ENCODE measurements at places on chromosomes 6 and 20. TPM values are rescaled to one million over a fixed set of nuclear protein-coding genes. Genes with fewer than 3 reads are reported as not detected.

- no peak for DNase-seq
Observed at GRCh38 chr6:85469276-85470022, 19.6 kb downstream of the NT5E start.

DNA sequence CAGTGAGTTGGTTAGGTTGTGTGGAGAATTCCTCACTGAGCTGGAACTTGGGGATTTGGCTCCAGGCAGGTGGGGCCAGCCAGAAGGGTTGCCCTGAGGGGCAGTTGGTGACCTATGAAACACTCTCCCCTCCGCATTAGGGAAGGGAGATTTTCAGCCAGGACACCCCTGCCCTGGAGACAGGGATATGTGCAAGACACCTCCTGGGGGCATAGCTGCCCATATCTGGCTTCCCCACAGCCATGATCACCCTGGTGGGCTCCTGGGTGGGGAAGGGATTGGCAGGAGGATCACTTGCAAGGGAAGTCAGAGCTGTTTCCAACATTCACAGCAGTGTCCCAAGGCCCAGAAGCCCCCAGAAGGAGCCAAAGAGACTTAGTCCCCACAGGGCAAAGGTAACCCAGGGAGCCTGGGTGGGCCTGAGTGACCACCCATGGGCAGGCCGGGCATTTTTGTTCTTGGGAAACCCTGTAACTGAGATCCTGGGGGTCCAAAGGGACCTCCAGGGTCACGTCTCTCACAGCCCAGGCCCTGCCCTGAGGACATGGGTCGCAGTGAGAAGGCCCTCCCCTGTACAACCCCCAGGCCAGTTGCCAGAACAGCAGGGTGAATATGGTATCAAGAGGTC, 145.8 kb downstream of the MRPL14 start:
- no peak for DNase-seq

- no peak for DNase-seq
Observed at GRCh38 chr20:5691918-5692618, 58.1 kb upstream of the SHLD1 start.

- no peak for DNase-seq
Observed at GRCh38 chr6:88865275-88865674, 98.1 kb downstream of the RNGTT start.

- no peak for DNase-seq
Observed at GRCh38 chr6:46998436-46999017, 43.6 kb downstream of the ADGRF1 start.

DNA sequence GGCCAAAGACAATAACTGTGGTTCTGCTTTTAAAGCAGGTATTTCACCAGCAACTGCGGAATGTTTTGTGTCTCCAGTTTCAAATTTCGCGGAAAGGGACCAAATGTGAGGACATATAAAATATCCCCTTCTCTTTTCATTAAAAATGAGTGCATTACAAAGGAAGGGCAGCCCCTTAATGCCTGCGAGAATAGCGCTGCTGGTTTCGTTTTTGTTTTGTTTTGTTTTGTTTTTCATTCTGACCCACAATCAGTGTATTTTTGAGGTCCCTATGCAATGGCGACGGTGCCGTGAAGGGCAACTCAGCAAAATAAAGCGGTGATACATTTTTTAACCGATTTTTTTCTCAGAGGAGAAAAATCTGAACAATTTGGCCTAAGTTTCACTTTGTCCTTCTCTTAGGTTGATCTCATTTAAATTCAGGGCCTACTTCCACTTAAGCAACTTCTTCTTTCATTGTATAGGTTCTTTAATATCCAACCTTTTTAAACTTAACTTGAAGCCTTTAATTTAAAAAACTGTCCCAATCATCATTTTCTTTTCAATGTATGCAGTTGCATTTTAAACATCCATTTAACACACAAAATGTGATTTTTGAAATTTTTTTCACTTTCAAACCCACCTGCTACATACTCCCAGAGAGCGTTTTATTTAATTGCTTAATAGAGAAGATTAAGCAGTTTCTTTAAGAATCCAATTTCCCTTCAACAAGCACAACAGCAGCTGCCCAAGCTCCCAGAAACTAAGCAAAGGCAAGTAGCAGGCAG, 2.9 kb upstream of the HIVEP2 start:
- no peak for DNase-seq

- peak; percentile 17 for DNase-seq
Observed at GRCh38 chr6:117346142-117346930, 79.4 kb downstream of the ROS1 start.

- DNase-seq, result no peak
Observed at GRCh38 chr6:14518515-14519217, 401.1 kb downstream of the CD83 start.

Gene RHAG
- not detected for total RNA-seq

Gene FABP7
- total RNA-seq, result 0.24 TPM

Gene CST2
- not detected for total RNA-seq

Gene RAET1L
- total RNA-seq, result not detected

All from hepatocyte (in vitro differentiated cells).